ENCODE measurements at places on chromosomes 3 and 15. TPM values are rescaled to one million over a fixed set of nuclear protein-coding genes. Genes with fewer than 3 reads are reported as not detected.
A peak's percentile ranks its signal among the peaks of the same experiment; 100 is the strongest.

- no peak overlapping the region for H3K27ac ChIP-seq
- H3K4me3 ChIP-seq: no peak overlapping the region
- no peaks in the 10 kb centered on the region for H3K4me1 ChIP-seq
- no peaks in the 10 kb centered on the region for H3K36me3 ChIP-seq
Observed at GRCh38 chr15:66071921-66072295, 181.6 kb downstream of the MEGF11 start.

IP6K1 gene
- 49.6 TPM for total RNA-seq

- peak overlapping the region; percentile 78 for H3K4me3 ChIP-seq
- peak; percentile 82 for DNase-seq
- peak overlapping the region; percentile 87 for H3K27ac ChIP-seq
- H3K4me1 ChIP-seq: peaks cover 13% of the 10 kb centered on the region
Observed at GRCh38 chr3:120449701-120450599, 842 bp downstream of the FSTL1 start.

DNA sequence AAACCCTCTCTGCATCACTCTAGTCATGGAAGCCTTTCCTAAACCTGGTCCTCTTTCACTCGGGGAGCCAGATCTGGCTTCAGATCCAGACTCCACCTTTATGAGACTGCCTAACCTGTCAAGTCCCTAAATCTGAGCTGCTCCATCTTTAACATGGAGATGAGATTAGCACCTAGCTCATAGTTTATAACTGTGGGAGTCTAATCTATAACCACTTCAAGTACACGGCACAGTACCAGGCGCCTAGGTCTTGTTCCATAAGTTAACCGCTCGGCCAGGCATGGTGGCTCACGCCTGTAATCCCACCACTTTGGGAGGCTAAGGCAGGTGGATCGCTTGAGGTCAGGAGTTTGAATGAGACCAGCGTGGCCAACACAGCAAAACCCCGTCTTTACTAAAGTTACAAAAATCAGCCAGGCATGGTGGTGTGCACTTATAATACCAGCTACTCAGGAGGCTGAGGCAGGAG lies 30.3 kb downstream of the TPM1 start:
- no peak overlapping the region for H3K4me3 ChIP-seq
- H3K36me3 ChIP-seq: peaks cover 4% of the 10 kb centered on the region
- no peak overlapping the region for H3K27ac ChIP-seq
- no peaks in the 10 kb centered on the region for H3K27me3 ChIP-seq
- no peaks in the 10 kb centered on the region for H3K4me1 ChIP-seq
- no peak for DNase-seq

- no peaks in the 10 kb centered on the region for H3K36me3 ChIP-seq
- no peaks in the 10 kb centered on the region for H3K27me3 ChIP-seq
- no peak for DNase-seq
- H3K4me3 ChIP-seq: no peak overlapping the region
Observed at GRCh38 chr15:70610541-70610940, 152.8 kb downstream of the UACA start.

ROBO1 gene
- total RNA-seq: 22.1 TPM

- H3K27ac ChIP-seq: no peak overlapping the region
- H3K4me3 ChIP-seq: no peak overlapping the region
Observed at GRCh38 chr3:155065537-155065936, 14.6 kb upstream of the MME start.

DNA sequence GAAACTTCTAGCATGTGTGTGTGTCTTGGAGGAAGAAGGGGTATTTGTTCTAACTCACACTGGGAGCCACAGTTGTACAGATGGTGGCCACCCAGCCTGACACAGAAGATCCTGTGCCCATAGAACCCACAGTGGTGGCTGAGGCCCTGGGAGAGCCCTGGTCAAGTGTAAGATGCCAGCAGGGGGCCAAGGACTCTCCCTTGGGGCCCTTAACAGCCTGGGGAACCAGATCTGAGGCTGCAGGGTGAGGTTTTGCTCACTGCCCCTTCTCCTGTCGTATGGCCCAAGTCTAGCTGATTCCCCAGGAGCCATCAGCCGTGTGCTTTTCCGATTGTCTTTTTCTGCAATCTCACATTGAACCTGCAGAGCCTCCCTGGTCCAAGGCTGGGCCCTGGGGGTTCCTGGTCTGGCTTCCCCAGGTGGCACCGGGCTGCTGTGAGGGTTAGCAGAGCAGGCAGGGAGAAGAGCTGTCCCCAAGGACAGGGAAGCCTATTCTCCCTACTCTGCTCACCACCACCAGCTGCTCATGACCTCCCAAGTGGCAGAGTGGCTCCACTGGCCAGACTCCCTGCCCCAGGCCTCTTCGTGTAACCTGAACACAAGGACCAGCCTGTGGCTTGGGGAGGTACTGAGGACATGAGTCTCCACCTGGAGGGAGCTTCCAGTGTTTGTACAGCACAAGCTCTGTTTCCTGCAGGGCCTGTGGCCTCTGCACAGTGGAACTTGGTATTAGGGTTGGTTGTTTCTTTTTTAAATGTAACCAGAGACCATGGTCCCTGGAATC lies 51.9 kb downstream of the CA12 start:
- no peak for DNase-seq
- H3K4me1 ChIP-seq: no peaks in the 10 kb centered on the region
- H3K27ac ChIP-seq: no peak overlapping the region
- H3K36me3 ChIP-seq: no peaks in the 10 kb centered on the region

DNA sequence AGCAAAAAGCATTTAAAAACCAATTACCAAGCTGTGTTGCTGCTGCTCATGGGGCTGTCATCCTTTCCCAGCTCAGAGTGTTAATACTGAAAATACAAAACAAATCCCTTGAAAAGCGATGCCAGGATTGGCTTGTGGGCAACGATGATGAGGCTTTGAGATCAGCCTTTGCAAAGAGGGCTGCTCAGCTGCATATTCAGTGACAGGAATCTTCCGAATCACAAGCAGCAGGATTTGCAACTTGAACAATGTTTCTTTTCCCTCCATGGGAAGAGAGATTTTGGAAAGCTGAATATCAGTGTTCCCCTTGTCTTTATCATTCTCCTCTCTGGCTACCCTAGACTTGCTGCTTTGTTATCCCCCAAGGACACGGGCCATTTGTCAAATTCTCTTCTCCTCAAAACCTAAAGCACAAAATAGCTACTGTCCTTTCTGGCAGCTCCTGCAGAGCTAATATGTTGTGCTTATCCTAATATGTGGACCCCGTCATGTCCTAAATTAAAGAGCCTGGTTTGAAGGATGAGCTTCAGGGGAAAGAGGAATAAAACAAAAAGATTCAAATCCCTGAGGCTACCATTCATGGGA lies 375.8 kb downstream of the GAP43 start:
- H3K4me3 ChIP-seq: no peak overlapping the region
- no peaks in the 10 kb centered on the region for H3K4me1 ChIP-seq
- DNase-seq: no peak
- H3K27me3 ChIP-seq: no peaks in the 10 kb centered on the region
- H3K36me3 ChIP-seq: no peaks in the 10 kb centered on the region

SLC12A1 gene
- 201 TPM for total RNA-seq

FAH gene
- 34.7 TPM for total RNA-seq

COLQ gene
- total RNA-seq: 4.3 TPM

EPHB3 gene
- total RNA-seq: 1.4 TPM

DNA sequence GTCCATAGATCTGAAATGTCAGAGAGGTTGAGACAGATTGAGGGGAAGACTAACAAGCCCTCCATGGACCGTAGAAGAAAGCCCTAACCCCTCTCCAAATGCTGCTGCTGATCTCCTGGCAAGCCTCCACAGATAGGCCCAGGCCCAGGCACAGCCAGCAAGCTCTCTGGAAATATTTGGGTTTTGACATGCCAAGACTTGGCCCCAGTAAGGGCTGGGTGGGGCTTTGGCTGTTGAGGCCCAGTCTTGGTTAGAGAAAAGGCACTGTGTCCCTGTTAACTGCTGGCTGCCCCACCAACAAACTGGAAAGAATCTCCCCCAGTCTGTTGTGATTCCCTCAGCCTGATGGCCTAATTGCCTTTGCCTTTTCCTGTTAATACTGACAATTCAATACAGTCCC lies 208.8 kb upstream of the CTDSPL start:
- DNase-seq: no peak
- no peak overlapping the region for H3K27ac ChIP-seq
- no peak overlapping the region for H3K4me3 ChIP-seq
- H3K27me3 ChIP-seq: no peaks in the 10 kb centered on the region

DNA sequence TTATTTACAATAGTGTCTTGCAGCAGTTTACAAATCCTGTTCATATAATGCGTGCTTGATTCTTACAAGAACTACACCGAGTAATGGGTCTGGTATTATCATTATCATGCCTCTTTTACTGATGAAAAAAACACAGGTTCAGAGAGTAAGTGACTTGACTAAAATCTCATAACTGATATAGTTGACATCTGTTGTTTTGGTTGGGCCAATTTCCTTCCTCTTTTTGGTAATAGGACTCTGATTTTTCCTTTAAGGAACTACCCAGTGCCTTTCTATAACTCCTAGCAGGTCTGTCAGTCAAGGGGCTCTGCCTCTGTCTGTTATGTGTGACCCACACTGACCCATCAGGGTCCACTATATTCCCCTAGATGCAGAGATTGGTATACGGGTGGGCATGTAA lies 14.6 kb upstream of the BLOC1S6 start:
- no peaks in the 10 kb centered on the region for H3K36me3 ChIP-seq
- H3K4me3 ChIP-seq: no peak overlapping the region
- no peaks in the 10 kb centered on the region for H3K4me1 ChIP-seq
- H3K27ac ChIP-seq: no peak overlapping the region
- DNase-seq: no peak

GRCh38 chr3:194675081-194675640 lies 3.2 kb upstream of the LSG1 start:
- no peaks in the 10 kb centered on the region for H3K36me3 ChIP-seq
- peaks cover 8% of the 10 kb centered on the region for H3K4me1 ChIP-seq
- DNase-seq: no peak

MOBP gene
- total RNA-seq: 0.16 TPM

- no peaks in the 10 kb centered on the region for H3K36me3 ChIP-seq
- H3K27me3 ChIP-seq: no peaks in the 10 kb centered on the region
- H3K27ac ChIP-seq: no peak overlapping the region
- no peaks in the 10 kb centered on the region for H3K4me1 ChIP-seq
- H3K4me3 ChIP-seq: no peak overlapping the region
- DNase-seq: no peak
Observed at GRCh38 chr3:135337192-135337591, 542.1 kb downstream of the EPHB1 start.

- H3K4me1 ChIP-seq: peaks cover 3% of the 10 kb centered on the region
- no peaks in the 10 kb centered on the region for H3K27me3 ChIP-seq
- no peaks in the 10 kb centered on the region for H3K36me3 ChIP-seq
- H3K27ac ChIP-seq: no peak overlapping the region
Observed at GRCh38 chr15:101024706-101025500, 105.7 kb downstream of the LRRK1 start.

- H3K27me3 ChIP-seq: no peaks in the 10 kb centered on the region
- no peak overlapping the region for H3K27ac ChIP-seq
- H3K4me1 ChIP-seq: no peaks in the 10 kb centered on the region
Observed at GRCh38 chr3:103158183-103158582, 723.4 kb downstream of the ZPLD1 start.

DGKG gene
- 11.4 TPM for total RNA-seq

DNA sequence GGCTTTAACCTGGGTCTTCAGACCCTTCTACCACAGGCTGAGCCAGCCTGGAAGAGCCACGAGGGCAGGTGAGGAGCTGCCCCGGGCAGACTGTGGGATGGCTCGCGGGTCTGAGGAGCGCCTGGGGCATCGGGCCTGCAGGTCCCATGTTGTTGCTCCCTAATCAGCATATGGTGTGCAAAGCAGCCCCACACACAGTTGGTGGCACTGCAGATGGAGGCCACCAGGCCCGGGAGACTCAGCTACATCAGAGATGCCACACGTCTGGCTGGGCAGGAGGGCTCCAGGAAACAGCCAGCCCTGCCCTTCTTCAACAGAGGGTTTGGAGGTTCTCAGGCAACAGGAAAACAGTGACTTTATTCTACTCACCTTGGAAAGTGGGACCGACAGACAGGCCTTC lies 63.9 kb downstream of the XXYLT1 start:
- no peaks in the 10 kb centered on the region for H3K36me3 ChIP-seq
- H3K4me3 ChIP-seq: no peak overlapping the region
- H3K4me1 ChIP-seq: peaks cover 29% of the 10 kb centered on the region
- no peak for DNase-seq
- H3K27me3 ChIP-seq: no peaks in the 10 kb centered on the region

GOLGA6L24 gene
- total RNA-seq: not detected

TNNC1 gene
- total RNA-seq: 2.2 TPM

- H3K27ac ChIP-seq: no peak overlapping the region
- no peaks in the 10 kb centered on the region for H3K36me3 ChIP-seq
- H3K27me3 ChIP-seq: no peaks in the 10 kb centered on the region
- H3K4me1 ChIP-seq: no peaks in the 10 kb centered on the region
Observed at GRCh38 chr15:63818191-63818590, 15.6 kb downstream of the HERC1 start.

RTP1 gene
- total RNA-seq: not detected

- no peak for DNase-seq
- H3K36me3 ChIP-seq: no peaks in the 10 kb centered on the region
- H3K27me3 ChIP-seq: no peaks in the 10 kb centered on the region
- no peaks in the 10 kb centered on the region for H3K4me1 ChIP-seq
Observed at GRCh38 chr3:21393683-21394311, 357.2 kb downstream of the ZNF385D start.

- H3K27ac ChIP-seq: no peak overlapping the region
- no peak for DNase-seq
- H3K4me1 ChIP-seq: no peaks in the 10 kb centered on the region
- no peaks in the 10 kb centered on the region for H3K27me3 ChIP-seq
- no peak overlapping the region for H3K4me3 ChIP-seq
Observed at GRCh38 chr3:146594843-146595482, 10.2 kb downstream of the PLSCR5 start.

DNA sequence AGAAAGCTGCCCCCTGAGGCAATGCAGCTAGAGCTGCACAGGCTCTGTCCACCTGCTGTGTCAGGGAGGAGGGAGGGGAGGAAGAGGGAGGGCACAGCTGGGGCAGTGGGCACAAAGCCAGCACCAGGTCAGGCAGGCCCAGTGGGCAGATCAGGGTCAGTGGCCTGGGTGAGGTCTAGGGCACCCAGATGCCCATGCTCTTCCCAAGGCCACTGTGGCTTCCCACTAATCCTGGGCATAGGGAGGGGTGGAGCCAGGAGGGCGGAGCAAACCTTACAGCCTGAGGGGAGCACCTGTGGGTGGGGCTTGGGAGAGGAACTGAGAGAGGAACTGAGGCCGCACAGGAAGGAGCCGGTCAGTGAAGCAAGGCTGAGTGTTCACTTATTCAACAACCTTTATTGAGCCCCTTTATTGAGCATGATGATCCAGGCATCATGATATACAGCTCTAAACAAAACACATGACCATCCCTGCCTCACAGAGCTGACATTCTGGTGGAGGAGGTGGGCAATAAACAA lies 55.0 kb downstream of the RHCG start:
- no peak overlapping the region for H3K27ac ChIP-seq
- no peak for DNase-seq
- H3K4me3 ChIP-seq: no peak overlapping the region
- H3K4me1 ChIP-seq: no peaks in the 10 kb centered on the region
- no peaks in the 10 kb centered on the region for H3K36me3 ChIP-seq

Data from kidney (tissue), 22 donors.